ENCODE measurements at places on chromosomes 7 and 10.
A peak's percentile ranks its signal among the peaks of the same experiment; 100 is the strongest.

DNA sequence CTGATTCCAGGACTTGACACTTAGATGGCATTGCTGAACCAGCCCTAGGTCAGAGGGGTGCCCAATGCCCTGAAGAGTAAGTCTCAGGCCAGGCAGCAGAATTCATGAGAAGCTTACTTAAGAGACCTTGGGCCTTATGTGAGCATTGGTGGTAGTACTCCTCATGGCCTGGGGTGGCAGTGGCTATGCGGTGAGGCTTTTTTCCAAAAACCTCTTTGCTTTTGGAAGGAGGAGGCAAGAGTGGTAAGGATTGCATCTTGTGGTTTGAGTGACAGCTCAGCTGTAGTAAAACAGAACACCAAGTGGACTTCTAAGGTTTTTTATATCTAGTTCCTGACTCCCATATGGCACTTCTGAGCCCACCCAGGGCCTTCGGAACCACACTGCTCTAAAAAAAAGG lies 459.0 kb upstream of the STEAP1 start:
- DNase-seq = no peak

GRCh38 chr7:4739528-4739992 lies 35.9 kb upstream of the AP5Z1 start:
- DNase-seq = peak; percentile 62

- no peak for DNase-seq
These were observed 158.6 kb downstream of the GRK5 start for GRCh38 chr10:119365773-119366599.

DNA sequence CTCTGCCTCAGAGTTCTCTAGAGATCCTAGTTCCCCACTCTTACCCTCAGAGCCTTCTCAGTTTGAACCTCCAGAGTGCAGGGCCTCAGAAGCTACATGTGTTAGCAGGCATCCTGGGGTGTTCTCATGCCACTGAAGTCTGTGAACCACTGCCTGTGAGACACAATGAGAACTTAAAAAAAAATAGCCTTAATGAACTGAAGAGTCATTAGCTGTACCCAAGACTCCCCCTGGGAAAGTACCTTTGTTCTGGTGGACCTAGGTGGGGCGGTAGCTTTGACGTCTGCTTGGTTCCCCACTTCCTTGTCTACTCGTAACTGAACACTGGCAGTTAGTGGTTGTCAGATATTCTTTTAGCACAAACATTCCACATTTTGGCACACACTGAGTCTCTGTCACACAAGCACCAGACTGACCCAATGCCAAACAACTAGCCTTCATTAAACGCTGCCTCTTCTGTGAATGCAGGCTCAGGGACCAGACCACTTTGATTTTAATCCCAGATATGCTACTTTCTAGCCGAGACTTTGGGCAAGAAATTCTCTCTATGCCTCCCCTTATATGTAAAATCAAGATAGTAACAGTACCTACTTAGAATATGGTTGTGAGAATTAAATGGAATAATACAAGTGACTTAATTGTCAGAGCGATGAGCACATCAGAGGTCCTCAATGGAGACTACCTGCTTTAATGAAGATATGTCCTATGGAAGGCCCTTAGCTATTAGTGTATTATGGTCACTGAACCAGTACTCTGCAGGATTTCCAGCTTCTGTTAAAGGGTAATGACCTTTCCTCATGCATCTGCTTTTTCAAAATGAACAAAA lies 75.3 kb upstream of the CC2D2B start:
- peak; percentile 48 for DNase-seq

- DNase-seq = no peak
These were observed 88.3 kb downstream of the NKX6-2 start for GRCh38 chr10:132697578-132698200.

- no peak for DNase-seq
These were observed 909.3 kb downstream of the SORCS1 start for GRCh38 chr10:106255111-106255678.

GRCh38 chr10:94631077-94631875 lies 52.3 kb upstream of the CYP2C18 start:
- DNase-seq = no peak

- no peak for DNase-seq
These were observed 569.5 kb upstream of the MGMT start for GRCh38 chr10:128897401-128898129.

DNA sequence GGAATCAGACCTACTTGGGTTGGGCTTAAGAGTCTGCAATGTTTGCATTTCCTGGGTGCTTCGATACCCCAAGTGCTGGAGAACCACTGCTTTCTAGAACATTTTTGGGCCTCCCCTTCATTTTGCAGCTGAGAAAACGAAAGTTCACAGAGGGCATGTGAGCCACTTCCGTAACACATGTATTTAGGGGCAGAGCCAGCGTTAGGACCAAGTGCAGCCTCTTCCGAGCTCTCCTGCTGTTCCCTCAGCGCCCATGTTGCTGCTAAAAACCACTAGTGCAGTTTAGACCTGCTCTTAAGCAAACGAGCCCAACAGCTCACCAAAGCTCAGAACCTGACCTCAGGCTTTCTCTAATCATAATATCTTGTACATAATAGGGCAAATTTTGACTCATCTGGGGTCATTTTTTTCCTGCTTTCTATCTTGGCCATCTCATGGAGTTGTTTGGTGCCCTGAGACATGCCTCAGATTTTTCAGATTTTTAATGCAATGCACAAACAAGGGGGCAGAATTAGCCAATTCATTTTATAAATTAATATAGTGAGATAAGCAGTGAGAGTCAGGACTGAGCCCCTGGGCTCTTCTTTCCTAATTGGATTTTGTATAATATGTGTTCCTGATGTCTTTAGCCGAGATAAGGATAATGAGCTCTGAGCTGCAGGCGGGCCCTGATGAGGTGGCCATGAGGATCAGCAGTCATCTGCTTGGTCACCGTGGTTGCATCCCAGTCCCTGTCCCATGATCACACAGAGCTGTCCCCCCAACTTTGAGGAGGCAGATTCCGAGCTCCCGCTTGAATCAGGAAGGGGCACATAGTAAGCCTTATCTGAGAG lies 12.9 kb downstream of the BAG3 start:
- DNase-seq = peak; percentile 66

GRCh38 chr7:12865593-12865992 lies 178.2 kb downstream of the ARL4A start:
- no peak for DNase-seq

GRCh38 chr7:1560620-1561031 lies 4.6 kb upstream of the TMEM184A start:
- DNase-seq = no peak

GRCh38 chr10:47376522-47377220 lies 7.4 kb downstream of the ZNF488 start:
- no peak for DNase-seq

- no peak for DNase-seq
These were observed 548.3 kb downstream of the SORCS3 start for GRCh38 chr10:105189463-105189800.

- peak; percentile 60 for DNase-seq
These were observed 120.1 kb downstream of the ARHGAP12 start for GRCh38 chr10:31808258-31809218.

DNA sequence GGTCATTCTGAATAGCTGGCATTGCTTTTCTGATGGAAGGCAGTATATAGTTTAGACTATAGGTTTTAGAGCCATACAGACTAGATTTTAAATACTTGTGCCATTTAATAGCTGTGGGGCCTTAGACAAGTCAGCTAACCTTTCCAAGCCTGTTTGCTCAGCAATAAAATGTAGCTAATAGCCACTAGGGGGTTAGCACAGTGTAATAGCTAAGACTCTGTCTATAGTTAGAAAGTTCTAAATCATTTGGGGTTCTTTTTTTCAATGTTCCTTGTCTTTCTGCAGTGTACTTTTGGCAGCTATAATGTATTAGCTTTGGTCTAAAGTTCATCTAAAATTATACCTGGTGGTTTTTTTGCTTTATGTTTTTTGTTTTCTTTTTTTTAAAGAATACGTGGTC lies 7.5 kb upstream of the KIFBP start:
- no peak for DNase-seq

DNA sequence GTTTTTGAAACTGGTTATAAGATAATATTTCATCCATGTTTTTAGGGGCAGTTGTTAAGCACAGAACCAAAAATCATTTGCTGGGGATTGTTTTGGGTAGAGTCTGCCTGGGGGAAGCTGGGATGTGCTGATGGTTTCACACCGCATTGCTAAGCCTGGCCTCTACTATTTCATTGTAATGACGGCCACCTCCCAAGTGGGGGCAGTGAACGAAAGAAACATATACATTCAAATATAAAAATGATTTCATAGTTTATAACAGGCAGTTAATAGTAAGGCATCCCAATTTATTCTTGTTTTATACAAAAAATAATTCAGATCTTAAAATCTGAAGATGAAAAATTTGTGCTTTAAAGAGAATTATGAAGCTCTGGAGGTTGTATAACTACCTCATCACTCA lies 750.8 kb downstream of the REEP3 start:
- no peak for DNase-seq

DNA sequence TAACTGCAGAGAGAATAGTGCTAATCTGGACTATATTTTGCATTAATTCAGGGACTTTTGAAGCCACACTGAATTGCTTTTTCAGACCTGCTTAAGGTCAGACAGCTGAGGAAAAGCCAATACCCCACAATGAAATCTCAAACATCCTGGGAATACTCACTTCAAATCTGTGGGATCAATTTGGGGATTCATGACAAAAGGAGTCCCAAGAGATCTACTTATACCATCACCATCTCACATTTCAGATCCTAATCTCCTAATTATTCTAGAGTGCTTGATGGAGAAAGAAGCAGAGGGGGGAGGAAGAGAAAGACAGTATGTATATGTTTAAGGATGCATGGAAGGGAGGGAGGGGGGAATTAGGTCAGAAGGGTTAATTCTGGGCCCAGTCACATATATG lies 202.2 kb downstream of the CACNA2D1 start:
- DNase-seq = no peak

- no peak for DNase-seq
These were observed 160.8 kb upstream of the PITRM1 start for GRCh38 chr10:3333426-3333825.

DNA sequence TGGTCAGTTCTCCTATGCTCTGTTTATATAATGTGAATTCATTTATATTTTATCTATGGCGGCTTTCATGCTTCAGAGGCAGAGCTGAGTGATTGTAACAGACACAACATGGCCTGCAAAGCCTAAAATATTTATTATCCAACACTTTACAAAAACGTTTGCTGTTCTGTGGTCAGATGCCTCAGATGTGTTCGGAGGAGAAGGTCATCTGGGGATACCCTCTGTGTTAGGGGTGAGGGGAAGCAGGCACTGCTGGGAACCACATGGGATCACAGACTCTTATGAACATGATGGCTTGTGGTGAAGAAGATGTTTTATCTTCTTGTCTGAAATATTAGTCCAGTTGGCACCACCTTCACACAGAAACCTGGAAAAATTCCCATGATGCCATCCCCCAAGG lies 203.4 kb downstream of the PHTF2 start:
- no peak for DNase-seq

DNA sequence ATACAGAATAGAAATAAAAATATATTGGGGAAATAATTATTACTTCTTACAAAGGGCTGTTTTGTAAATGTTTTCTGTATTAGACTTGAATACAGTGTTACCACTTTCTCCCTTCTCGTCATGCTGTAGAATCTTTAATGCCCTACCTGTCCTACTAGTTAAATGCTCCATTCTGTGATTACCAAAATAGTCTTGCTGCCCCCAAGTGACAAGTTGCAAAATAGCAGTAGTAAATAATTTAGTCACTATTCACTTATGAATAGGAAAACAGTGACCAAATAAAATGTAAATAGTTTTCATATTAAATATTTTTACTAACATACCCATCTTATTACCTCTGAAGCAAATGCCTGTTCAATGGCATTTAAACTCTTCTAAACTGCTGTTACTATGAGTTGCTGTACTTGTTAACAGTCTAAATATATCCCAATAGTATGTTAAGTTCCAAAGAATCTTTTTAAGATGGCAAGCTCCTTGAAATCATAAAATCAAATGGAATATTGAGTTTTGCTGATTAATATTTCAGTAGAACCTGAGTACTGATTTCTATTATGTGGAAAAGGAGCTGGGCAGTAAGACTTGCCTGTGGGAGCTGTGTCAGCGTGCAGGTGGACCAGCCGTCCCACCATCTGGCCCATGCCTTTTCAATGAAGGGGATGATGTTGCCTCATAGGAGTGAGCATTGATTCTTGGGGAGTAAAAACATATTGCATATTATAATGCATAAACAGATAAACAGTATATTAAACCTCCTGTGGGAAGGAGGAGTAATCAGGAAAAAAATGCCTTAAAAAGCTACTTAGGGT lies 18.1 kb upstream of the OIT3 start:
- no peak for DNase-seq

Measured in CD4-positive, alpha-beta T cell treated with Interleukin-1 beta for 1 hour (primary cell).